ENCODE measurements at places on chromosomes 7 and 10.

DNA sequence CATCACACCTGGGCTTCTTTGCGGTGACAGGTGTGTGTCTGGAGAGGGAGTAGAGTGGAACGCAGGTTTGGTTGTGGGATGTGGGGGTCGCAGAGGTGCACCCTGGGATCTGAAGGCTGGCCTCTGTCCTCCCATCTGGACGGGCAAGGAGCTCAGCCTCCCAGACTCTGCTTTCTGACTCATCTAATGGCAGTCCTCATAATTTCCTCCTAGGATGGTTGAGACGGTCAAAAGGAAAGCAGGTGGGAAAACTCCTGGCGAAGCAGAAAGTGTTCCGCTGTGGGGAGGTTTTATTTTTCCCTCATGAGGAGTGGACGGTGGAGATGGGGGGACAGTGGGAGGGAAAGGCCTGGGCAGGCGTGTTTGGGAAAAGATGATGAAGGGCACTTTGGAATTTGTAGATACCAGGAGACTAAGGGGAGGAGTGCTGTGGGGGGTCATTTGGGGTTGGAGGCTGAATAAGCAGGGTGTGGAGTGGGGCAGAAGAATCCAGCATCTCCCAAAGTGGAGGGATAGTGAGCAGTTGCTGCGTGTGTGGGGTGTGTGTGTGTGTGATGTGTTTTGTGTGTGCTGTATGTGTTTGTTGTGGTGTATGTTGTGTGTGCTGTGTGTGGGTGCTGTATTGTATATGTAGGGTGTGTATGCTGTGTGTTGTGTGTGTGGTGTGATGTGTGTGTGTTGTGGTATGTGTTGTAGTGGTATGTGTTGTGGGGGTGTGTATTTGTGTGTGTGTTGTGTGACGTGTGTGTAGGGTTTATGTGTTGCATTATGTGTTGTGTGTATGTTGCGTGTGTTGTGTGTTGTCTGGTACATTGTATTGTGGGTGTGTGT is 97.2 kb upstream of the PODXL start:
- DNase-seq, result no peak

DNA sequence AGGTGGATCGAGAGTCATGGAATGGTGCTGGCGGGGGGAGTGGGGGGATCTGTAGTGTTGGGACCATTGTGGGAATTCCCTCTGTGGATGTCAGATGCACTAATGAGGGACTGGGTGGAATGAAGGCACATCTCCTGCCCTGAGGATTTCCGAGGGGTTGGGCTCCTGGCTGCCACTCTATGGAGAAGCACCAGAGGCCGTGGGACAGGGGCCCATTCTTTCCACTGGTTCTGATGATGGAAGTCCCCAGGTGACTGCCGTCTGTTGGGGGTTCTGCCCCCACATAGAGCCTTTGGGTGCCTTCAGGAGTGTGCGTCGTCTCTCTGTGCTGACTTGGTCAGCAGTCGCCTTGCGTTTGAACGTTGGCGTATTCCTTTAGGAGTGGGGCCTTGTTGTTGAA is 202.9 kb downstream of the GLRX3 start:
- DNase-seq, result no peak

DNA sequence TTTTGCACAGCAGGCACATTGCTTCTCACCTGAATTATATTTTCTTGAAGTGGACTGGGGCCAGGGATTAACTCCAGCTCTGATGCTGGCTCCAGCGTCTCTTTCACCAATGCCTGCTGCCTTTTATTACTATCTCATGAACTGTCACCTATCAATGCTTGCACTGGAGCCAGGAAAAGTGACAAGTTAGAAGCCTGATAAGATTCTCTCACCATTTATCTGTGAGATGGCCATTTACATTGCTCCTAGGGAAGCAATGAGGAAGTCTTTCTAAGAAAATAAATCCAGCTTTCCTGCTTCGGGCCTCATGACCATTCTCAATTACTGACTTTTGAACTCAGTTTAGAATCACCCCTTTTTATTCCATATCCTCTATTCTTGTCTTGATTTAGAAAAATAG is 48.5 kb upstream of the LRRTM3 start:
- DNase-seq, result no peak

GRCh38 chr7:69756235-69756634 is 158.0 kb downstream of the AUTS2 start:
- DNase-seq, result no peak

GRCh38 chr10:104904753-104905323 is 263.7 kb downstream of the SORCS3 start:
- DNase-seq, result no peak

DNA sequence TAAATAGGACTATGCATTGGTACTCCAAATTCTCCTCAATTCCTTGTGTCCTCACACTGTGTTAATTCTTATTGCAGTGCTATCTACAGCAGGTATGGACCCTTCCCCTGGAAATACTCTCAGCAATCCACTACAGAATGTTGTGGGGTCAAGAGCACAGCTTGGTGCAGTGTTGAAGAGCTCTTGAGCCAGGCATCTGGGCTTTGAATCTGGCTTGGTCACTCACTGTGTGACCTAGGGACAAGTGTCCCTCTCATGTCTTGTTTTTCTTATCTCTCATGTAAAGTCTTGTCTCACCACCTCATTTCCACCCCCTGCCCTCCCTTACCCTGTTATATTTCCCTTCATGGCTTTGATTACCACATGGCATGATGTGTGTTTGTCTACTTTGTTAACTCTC is 159.4 kb downstream of the RNLS start:
- DNase-seq, result no peak

DNA sequence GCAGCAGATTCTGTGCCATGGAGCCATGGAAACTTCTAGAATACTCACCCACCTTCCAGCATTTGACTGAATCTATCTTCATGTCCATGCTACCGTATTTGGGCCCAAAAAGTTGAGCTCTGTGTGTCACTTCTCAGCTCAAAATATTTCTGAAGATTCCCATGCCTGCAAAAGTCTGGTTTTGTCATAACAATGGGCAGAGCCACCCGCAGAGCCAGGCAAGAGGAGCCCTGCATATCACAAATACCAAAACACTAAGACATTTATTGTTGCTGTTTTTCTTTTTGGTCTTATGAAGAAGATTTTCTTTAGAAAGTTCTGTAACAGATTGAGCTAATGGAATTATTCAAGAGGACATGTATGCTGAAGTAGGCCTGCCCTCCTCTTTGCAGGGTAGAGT is 68.1 kb downstream of the PRTFDC1 start:
- no peak for DNase-seq

GRCh38 chr10:110706690-110707098 is 62.6 kb downstream of the RBM20 start:
- DNase-seq, result no peak

- no peak for DNase-seq
Observed at GRCh38 chr10:12025591-12025990, 17.0 kb downstream of the UPF2 start.

DNA sequence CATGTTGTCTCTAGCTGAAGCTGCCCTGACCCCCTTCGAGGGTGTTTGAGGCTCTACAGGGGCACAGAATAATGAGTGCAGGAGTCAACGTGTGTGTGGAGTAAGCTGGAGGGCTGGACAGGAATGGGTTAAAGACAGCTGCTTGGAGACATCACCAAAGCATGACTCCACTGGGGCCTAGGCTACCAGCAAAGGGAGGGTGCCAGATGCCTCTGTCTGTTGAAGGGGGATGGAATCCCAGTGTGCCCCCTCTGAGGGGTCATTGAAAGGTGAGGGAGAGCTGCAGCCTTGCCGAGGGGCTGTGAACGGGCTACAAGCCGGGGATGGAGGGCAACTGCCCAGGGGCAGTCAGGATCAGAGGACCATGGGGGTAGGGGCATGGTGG is 51.7 kb upstream of the PODXL start:
- no peak for DNase-seq

DNA sequence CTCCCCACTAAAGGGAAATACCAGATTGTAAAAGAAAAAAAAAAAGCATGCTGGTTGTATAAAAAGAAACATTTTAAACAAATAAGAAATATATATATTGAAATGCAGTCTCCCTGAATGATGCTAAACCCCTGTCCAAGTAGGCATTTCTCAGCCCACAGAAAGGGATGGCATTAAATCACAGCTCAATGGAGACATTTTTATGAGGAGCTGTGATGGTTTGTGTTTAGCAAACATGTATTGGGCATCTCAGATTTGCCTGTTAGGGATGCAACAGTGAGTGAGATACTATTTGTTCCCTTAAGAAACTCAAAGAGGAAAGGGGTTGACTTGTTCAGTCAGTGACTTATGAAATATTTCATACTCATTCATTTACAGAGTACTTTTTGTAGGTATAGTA is 51.5 kb downstream of the KAT6B start:
- DNase-seq, result no peak

- DNase-seq, result no peak
Observed at GRCh38 chr10:73529089-73529832, 33.4 kb upstream of the PPP3CB start.

DNA sequence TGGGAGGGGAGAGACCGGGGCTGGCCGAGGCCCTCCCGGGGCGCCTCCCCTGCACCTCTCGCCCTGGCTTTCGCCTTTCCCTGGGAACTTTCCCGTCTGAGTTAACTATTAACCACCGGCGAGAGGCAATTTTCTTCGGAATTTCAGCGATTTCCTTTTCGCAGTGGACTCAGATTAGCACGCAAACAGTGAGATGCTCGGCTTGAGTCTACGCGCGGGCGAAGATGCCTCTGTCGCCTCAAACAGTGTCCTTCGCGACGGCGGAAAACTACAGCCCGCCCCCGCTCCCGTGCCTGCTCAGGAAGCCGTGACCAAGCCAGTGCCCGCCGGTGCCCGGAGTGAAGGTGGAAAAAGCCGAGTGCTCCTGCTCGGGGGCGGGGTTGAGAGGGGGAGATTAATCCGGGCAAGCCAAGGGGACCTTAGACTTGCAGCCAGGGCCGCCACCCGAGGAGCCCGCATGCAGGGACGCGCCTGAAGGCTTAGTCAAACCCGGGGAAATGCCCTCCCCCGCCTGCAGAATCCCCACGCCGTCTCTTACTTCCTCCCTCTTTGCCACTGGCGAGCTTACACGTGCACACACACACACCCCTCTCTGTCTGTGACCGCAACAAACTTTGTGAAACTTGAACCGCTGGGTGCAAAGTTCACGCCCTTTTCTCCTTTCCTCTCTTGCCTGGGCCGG is 14.5 kb upstream of the PAX2 start:
- no peak for DNase-seq
